CD4-positive, alpha-beta T cell treated with Interleukin-1 beta for 1 hour (primary cell): ENCODE measurements at places on chromosomes 6 and 20.

DNA sequence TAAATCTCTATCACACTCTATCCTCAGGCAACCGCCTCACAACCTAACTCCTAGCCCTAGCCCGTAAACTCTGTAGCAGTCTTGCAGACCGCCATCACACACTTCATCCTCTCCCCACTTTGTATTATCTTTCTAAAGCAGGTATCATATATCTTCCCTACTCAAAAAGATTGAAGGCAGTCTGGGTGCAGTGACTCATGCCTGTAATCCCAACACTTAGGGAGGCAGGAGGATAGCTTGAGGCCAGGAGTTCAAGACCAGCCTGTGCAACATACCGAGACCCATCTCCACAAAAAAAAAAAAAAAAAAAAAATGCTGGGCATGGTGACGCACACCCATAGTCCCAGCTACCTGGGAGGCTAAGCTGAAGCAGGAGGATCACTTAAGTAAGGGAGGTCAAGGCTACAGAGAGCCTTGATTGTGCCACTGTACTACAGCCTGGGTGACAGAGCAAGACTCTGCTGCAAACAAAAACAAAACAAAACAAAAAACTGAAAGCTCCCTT is 22.9 kb downstream of the RANBP9 start:
- DNase-seq, result no peak

- DNase-seq, result no peak
Observed at GRCh38 chr6:21377356-21377755, 216.2 kb upstream of the SOX4 start.

DNA sequence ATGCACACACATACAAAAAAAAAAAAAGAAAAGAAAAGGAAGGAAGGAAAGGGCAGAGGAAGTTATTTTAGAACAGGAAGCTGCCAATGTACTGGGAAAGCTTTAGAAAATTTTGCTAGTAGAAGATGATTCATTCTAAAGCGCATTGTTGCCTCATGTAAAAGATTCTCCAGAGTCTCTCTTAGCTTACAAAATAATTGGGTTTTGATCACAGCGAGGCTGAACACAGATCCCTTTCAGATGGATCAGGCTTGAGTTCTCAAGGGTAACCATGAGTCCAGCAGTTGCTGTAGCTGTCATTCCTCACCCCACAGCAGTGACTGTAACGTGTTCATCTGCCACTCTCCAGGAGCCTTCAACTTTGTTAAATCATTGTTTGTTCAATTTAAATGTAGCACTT is 81.9 kb downstream of the PHACTR2 start:
- DNase-seq, result no peak

- DNase-seq, result no peak
Observed at GRCh38 chr6:116229287-116229913, 24.5 kb downstream of the TSPYL4 start.

DNA sequence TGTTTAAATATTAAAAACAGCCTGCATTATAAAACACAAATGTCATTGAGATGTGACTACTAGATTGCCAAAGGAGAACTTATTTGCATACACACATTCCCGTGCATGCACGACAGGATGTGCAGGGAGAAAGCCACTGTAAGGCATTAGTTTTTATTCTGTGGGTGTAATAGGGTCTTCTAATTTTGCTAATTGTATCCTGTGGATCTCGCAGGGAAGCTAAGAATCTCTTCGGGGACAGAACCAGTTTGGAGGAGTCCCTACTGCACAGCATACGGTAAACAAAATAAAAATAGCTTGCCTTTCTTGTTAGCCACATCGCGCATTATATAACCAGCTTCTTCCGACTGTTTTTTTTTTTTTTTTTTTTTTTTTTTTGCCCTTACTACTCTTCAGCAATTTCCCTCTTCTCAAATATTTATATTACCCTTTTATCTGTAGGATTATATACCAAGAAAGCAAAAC is 2.0 kb downstream of the ATXN1 start:
- peak; percentile 20 for DNase-seq

DNA sequence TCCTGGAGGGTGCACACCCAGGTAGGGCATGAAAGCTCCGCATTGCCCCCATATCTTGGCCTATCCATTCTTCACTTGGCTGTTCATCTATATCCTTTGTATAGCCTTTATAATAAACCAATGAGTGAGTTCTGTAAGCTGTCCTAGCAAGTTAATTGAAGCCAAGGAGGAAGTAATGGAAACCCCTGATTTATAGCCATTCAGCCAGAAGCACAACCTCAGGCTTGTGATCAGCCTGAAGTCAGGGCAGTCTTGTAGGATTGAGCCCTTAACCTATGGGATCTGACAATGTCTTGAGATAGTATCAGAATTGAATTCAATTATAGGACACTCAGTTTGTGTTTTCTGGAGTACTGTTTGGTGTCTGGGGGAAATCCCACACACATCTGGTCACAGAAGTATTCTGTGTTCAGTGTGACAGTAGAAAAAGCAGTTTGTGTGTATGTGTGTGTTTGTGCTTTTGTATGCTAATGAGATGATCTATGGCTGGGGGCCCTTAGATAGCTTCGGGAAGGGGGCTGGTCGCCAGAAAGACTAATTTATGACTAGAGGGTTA is 5.7 kb downstream of the NT5E start:
- DNase-seq, result no peak

DNA sequence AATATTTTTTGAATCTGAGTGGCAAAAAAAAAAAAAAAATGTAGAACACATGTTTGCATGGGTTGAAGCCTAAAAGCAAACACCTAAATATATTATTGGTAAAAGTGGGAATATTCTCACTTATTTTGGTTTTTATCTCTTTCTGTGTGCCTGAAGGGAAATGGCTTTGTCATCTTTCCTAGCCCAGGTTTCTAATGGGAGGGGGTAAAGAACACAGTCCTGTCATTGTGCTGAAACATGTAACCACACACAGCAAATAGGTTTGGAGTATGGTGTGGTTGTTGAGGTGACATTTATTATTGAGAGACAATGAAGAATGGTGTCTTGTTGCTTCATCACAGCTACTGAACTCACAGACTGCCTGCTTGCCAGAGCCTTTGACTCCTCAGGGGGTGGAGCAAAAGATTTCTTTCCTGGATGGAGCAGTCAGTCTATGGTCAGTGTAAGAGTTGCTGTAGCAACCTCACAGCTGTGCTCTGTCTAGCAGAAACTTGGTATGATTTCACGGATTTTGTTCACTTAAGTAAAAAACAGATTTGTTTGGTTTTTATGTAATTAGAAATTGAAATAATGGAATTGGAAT is 70.2 kb downstream of the CEP57L1 start:
- DNase-seq, result no peak

- DNase-seq, result no peak
Observed at GRCh38 chr20:37225146-37225545, 36.5 kb downstream of the GHRH start.

GRCh38 chr6:42424906-42425474 is 26.7 kb downstream of the TRERF1 start:
- no peak for DNase-seq

DNA sequence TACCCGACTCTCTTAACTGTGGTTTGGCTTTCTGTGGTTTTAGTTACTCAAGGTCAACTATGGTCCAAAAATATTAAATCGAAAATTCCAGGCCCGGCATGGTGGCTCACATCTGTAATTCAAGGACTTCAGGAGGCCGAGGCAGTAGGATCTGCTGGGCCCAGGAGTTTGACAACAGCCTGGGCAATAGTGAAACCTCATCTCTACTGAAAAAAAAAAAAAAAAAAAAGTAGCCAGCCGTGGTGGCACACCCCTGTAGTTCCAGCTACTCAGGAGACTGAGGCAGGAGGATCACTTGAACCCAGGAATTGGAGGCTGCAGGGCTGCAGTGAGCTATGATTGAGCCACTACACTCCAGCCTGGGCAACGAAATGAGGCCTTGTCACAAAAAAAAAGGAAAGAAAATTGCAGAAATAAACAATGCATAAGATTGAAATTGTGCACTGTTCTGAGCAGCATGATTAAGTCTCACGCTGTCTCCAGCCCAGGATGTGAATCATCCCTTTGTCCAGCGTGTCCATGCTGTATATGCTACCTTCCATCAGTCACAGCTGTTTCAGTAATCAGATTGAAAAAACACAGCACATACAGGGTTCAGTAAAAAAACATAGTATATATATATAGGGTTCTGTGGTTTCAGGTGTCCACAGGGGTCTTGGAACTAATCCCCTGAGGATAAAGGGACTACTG is 40.7 kb downstream of the RGS17 start:
- no peak for DNase-seq

GRCh38 chr6:53889365-53889764 is 94.6 kb downstream of the LRRC1 start:
- no peak for DNase-seq

GRCh38 chr6:42387336-42387735 is 64.4 kb downstream of the TRERF1 start:
- DNase-seq, result peak; percentile 69

DNA sequence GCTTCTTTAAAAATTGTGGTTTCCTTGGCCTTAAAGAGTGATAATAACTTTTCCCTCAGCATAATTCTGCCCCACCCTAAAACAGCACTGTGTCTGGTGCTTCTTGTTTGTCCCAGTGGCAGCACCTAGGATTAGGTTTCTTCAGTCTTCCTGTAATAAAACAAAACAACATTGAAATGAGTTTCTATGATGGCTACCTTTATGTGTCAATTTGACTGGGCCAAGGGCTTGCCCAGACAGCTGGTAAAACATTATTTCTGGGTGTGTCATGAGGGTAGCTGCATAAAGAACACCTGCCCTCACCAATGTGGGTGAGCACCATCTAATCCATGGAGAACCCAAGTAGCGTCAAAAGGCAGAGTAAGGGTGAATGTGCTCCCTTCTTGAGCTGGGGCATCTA is 117.8 kb downstream of the QRSL1 start:
- no peak for DNase-seq

DNA sequence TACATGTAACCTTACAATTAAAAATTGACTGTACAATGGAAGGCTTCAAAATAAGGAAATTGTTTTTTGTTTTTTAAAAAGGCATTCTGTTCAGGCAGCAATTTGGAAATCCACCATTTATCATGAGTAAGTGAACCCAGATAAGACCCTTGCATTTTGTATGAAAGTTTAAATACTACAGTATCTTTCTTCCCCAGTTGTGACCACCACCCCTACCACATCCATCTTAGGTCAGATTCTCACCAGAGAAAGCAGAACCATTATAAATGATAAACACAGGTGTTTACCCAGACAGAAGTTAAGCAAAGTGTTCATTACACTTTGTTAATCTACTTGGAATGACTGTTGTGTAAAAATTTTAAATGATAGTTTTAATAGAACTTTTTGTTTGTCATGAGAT is 20.2 kb downstream of the SENP6 start:
- no peak for DNase-seq

DNA sequence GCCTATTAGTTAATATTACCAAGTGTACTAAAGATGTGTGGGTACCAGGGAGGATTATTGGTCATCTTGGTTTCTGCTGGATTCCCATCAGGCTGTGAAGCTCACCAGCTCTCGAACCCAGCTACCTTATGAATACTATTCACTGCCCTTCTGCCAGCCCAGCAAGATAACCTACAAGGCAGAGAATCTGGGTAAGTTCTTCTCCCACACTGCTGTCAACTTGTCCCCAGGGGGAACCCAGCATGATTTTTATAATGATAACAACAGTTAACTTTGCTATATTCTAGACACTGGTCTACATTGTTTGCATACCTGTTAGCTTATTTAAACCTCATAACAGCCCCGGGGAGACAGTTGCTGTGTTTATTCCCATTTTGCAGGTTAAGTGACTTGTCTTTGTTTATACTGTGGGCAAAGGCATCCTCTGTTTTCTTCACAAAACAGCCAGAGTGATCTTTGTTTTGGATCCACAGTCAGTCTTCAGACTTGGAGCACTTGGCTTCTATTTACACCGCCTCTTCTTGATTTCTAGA is 26.5 kb downstream of the TM9SF4 start:
- DNase-seq, result no peak

- DNase-seq, result peak; percentile 7
Observed at GRCh38 chr6:7188492-7188891, 80.7 kb downstream of the RREB1 start.

DNA sequence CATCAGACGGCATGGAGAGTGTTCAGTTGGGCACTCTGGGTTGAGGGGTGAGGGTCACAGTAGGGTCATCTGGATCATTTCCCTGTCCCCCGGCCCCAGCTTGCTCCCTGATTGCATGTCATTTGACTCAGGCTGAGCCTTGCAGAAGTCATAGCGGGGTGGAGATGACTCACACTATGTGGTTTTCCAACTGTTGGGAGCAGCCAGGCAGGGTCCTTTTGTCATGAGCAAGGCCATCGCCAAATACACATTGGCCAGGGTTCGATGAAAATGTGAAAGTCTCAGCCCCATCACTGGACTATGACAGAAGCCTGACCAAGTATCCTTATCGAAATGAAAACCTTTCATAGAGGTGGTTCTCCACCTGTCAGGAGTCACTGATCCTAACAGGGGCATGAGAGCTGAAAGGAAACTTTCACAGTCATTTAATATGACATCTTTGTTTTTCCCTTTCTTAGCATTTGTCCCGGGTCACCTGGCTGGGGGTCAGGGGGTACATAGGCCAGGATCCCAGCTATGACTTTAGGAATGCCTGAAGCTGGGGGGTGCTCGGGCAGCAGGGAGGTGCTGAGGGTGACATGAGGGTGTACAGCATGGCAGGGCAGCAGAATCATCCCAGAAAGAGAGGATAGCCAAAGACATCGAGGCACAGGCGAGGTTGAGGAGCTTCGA is 70.2 kb upstream of the CD93 start:
- peak; percentile 79 for DNase-seq

GRCh38 chr6:168045141-168045691 is 33.8 kb downstream of the FRMD1 start:
- DNase-seq, result no peak

GRCh38 chr6:129287231-129288177 is 404.6 kb downstream of the LAMA2 start:
- no peak for DNase-seq

DNA sequence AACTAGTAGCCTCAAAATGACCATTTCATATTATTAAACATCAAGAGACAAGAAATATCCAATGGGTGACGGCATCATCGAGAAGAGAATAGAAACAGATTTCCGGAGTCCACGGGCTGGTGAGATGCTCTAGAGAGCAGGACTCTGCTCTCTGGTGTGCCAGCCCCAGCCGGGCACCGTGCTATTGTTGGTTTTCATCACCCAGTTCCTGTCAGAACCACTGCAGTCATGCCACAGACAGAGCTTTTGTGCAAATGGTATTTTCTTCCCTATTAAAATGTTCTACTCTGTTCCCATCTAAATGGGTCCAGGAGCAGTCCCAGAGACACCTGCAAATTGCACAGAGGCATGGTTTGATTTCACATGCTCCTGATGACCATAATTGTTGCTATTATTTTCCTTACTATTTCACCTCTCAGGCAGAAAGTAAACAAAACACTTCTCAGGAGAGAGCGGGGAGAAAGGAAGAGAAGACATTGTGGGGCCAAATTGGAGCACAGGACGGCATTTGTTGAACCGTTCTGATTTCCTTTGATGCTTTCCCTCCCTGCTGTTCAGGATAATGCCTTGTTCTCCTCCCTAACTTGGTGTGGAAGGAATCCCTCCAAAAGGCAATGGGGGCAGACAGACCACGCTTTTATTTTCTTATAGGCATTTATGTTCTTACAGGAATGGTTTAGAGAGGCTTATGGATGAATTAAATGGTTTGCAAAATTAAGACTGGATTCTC is 11.4 kb upstream of the RAMACL start:
- no peak for DNase-seq
